SJSA1 (cell line): ENCODE measurements at places on chromosomes 1 and 21.

- DNase-seq, result no peak
Observed at GRCh38 chr1:106498238-106498637, 558.2 kb upstream of the PRMT6 start.

DNA sequence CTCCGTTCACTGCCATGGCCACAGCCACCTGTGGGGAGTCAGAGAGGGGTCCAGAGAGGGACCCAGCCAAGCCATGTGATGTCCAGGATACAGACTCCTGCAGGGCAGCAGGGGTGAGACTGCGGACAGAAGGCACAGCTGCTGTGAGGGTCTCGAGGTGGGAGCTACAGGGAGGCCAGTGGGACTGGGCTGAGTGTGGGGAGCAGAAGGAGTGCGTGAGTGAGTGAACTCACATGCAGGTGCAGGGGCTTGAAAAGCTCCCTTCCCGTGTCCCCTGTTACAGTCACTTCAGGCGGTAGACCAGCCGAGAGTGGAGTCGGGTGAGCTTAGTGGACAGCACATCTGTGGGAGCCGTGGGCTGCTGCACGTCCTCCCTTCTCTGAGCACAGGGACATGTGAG is 42.4 kb downstream of the S100B start:
- DNase-seq, result no peak

GRCh38 chr1:33119532-33120217 is 38.7 kb downstream of the AZIN2 start:
- DNase-seq, result no peak

DNA sequence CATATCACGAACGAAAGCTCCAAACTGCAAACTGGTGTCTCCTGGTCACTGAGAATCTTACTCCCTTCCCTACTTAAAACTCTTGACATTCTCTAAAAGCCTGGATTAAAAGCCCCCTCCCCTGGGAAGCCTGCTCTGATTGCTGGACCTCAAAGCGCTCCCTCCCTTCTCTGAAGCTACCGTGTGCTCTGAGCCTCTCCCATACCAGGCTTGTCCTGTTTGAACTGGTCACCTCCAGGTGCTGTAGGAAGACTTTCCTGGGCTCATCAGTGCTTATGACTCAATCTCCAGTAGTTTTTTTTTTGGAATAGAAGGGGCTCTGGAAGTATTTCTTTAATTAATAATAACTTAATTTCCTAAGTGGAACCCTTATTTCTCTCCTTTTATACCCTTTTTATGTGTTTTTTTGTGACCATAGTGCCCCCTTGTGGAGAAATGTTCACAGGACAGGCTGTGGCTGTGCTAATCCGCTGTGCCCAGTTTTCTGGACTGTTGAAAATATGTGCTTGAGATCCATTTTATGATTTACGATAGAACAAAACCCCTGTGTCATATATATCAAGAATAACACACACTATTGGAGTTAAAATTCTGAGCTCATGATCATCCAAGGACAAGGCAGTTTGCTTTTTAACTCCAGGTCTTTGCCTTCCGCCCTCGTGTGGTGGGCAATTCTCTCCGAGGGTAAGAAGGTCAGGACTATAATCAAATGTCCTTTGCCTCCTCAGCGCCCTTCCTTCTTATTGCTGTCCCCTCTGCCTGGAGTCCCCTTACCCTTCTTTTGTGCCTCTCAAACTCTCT is 16.9 kb downstream of the MTARC1 start:
- peak; percentile 42 for DNase-seq

DNA sequence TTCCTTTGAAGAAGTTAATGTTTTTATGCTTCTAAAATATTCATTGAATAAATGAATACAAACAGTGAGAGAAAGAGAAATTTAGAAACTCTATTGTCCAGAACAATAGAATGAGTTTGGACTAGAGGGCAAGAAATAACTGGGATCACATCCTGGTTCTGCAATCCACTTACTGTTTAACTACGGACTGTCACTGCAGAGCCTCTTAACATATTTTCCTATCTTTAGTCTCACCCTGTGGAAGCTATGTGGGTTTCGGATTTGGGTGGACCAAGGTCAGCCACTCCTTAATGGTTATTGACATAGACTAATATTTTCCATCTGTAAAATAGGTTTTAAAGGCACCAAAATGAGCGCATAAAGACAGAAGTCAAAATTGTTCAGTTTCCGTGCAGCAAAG is 116.6 kb downstream of the UBE2U start:
- DNase-seq, result no peak

- no peak for DNase-seq
Observed at GRCh38 chr21:34029743-34030528, 43.4 kb upstream of the MRPS6 start.
